ENCODE measurements at places on chromosomes 7 and 10.

- DNase-seq: no peak
- no peak overlapping the region for H3K27ac ChIP-seq
- no peaks in the 10 kb centered on the region for H3K4me1 ChIP-seq
- H3K27me3 ChIP-seq: no peaks in the 10 kb centered on the region
- H3K4me3 ChIP-seq: no peak overlapping the region
Observed at GRCh38 chr7:34973400-34973760, 63.9 kb downstream of the DPY19L1 start.

DNA sequence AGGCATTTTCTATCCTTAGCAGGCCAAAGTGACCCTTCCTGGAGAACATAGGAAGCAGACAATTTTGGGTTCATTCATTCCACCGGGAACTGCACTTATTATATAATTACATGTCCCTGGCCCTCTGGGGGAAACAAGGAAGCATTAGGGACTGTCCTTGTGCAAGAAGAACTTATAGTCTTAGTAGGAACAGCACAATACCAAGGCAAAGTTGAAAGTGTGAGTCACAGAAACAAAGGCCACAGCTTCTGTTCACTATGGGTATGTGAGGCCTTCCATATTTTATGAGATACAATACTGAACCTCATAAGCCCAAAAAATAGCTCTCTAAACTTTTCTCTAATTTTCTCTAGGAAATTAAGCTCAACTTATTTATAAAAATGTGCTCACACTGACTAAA, 18.4 kb upstream of the AKR1B10 start:
- H3K36me3 ChIP-seq: no peaks in the 10 kb centered on the region
- no peaks in the 10 kb centered on the region for H3K4me1 ChIP-seq
- H3K4me3 ChIP-seq: no peak overlapping the region
- no peak overlapping the region for H3K27ac ChIP-seq

DNA sequence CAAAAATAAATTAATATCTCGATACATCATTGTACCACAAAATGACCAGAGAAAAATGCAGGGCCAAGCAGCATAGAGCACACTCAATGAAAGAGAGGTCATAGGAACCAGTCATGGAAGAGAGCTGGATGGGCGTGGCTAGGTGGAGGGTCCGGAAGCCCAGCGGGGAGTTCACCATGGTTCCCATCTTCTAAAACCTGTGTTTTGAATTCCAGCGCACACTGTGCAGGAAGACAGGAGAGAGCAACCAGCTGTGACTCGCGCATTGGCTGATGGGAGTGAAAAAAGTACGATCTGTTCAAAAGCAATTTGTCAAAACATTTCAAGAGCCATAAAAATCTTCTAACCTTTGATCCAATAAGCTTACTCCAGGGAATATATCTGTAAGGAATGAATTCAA, 125.2 kb upstream of the NANOS1 start:
- H3K4me1 ChIP-seq: no peaks in the 10 kb centered on the region
- H3K27ac ChIP-seq: no peak overlapping the region

GRCh38 chr10:110304394-110304779, 333 bp downstream of the SMNDC1 start:
- H3K27me3 ChIP-seq: no peaks in the 10 kb centered on the region
- no peaks in the 10 kb centered on the region for H3K36me3 ChIP-seq
- H3K4me1 ChIP-seq: peaks cover 49% of the 10 kb centered on the region
- no peak for DNase-seq

GRCh38 chr7:143325240-143325639, 9.3 kb downstream of the CLCN1 start:
- H3K4me1 ChIP-seq: no peaks in the 10 kb centered on the region
- DNase-seq: no peak
- H3K4me3 ChIP-seq: no peak overlapping the region
- H3K36me3 ChIP-seq: no peaks in the 10 kb centered on the region
- H3K27me3 ChIP-seq: no peaks in the 10 kb centered on the region
- no peak overlapping the region for H3K27ac ChIP-seq
